ENCODE measurements at places on chromosomes 11 and 22. TPM values are rescaled to one million over a fixed set of nuclear protein-coding genes. Genes with fewer than 3 reads are reported as not detected.

Gene RTN4R
- 15.5 TPM for total RNA-seq

Gene SLC16A8
- not detected for total RNA-seq

Gene BAIAP2L2
- 5.1 TPM for total RNA-seq

Gene RHOD
- 48.1 TPM for total RNA-seq

Gene CASP5
- not detected for total RNA-seq

Gene KDELR3
- total RNA-seq, result 19.1 TPM

Gene KCNK4
- total RNA-seq, result not detected

Gene MISFA
- 1.6 TPM for total RNA-seq

Gene TSPO
- total RNA-seq, result 142 TPM

All from A549 treated with AZD2906 at 1 μM for 4 hours (cell line).